Adrenal gland (tissue), 19 donors: ENCODE measurements at places on chromosomes 5 and 9. TPM values are rescaled to one million over a fixed set of nuclear protein-coding genes. Genes with fewer than 3 reads are reported as not detected.
A peak's percentile ranks its signal among the peaks of the same experiment; 100 is the strongest.

- no peaks in the 10 kb centered on the region for H3K4me1 ChIP-seq
- DNase-seq = no peak
- H3K27ac ChIP-seq = no peak overlapping the region
- no peak overlapping the region for H3K4me3 ChIP-seq
- no peaks in the 10 kb centered on the region for H3K27me3 ChIP-seq
Measured at GRCh38 chr9:108197899-108198298, 657.9 kb downstream of the ACTL7B start.

GRCh38 chr9:93683331-93684134, 107.1 kb downstream of the PHF2 start:
- DNase-seq = no peak
- no peaks in the 10 kb centered on the region for H3K27me3 ChIP-seq
- no peaks in the 10 kb centered on the region for H3K36me3 ChIP-seq
- no peak overlapping the region for H3K27ac ChIP-seq

DNA sequence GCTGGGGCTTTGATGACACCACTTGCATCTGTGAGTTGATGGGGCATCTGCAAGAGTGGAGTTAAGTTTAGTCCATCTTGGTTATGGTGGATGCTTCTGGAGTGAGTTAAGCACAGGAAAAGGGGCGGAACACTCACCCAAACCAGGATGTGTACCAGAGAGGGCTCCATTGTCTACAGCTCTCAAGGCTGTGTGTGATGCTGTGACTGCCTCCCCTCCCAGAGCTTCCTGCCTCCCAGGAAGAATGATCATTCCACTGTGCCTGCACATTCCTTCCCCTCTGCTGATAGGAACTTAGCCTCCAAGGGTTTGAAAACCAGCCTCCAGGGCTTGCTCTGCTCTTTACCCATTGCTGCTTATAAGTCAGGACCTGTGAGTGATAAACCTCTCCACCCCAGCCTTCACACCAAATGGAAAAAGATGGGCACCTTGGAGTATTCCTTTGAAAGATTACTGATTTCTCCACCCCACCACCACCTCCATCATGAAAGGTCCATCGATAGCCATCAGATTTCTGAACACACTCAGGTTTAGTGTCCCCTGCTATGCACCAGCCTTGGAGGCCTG, 160.1 kb upstream of the SPRY4 start:
- no peaks in the 10 kb centered on the region for H3K4me1 ChIP-seq
- H3K36me3 ChIP-seq = no peaks in the 10 kb centered on the region
- H3K27ac ChIP-seq = no peak overlapping the region
- no peak for DNase-seq

GRCh38 chr5:132425975-132426524, 56.5 kb downstream of the SLC22A5 start:
- DNase-seq = no peak
- peak overlapping the region; percentile 69 for H3K27ac ChIP-seq
- H3K4me3 ChIP-seq = no peak overlapping the region
- H3K4me1 ChIP-seq = peaks cover 83% of the 10 kb centered on the region

DNA sequence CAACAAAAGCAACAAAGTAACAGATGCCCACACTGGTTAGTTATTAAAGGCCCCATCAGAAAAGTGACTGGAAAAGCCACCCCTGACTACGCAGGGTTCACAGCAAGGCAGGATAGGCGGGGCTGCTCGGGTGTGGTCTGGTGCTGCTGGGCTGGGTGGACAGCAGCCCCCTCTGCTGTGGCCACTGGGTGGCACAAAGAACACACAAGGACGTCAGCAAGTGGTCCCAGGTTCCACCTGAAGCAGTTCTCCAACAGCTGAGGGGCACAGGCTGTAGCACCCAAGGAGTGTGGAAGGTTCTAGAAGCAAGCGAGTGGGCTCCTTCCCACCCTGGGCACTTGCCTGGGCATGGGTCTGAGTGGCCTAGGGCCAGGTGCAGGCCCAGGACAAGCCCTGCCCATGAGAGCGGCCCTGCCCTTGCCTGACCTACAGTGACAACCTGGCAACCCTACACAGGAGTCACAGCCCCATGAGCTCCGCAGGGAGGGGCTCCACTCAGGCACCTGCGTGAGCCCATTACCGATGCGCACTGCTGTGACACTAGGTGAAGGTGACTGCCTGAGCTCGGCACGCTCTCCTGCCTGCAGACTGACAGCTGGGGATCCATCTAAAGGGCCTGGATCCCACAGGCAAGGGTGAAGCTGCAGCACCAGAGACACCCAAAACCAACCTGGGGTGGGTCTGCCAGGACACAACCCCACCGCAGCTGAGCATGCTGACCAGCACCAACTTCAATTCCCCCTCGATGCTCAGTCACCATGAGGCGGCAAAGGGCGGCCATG, 8.1 kb downstream of the BRD9 start:
- no peak overlapping the region for H3K4me3 ChIP-seq
- no peaks in the 10 kb centered on the region for H3K27me3 ChIP-seq
- H3K27ac ChIP-seq = no peak overlapping the region
- no peaks in the 10 kb centered on the region for H3K4me1 ChIP-seq
- DNase-seq = no peak

DNA sequence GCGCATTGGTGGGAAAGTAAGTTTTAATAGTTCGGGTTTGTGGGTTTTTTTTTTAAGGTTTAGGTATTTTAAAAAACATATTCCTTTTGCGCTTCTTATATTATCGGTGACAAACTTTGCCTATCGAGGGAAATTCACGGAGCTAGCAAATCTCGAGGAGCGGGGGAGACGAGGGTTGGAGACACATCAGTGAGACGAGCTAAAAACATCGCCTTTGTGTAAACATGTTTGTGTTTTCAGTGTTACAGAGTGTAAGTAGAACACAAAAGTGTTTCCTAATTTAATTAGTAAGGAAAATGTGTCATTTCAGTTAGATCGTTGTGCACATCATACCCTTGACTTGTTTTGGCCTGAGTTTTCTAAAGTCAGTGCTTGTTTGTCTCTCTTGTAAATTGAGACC, 945 bp downstream of the BTF3 start:
- H3K4me1 ChIP-seq = peaks cover 33% of the 10 kb centered on the region
- H3K27me3 ChIP-seq = no peaks in the 10 kb centered on the region
- no peaks in the 10 kb centered on the region for H3K36me3 ChIP-seq
- DNase-seq = no peak
- peak overlapping the region; percentile 47 for H3K4me3 ChIP-seq
- H3K27ac ChIP-seq = no peak overlapping the region

TSSK1B gene
- not detected for total RNA-seq

UBE2D2 gene
- total RNA-seq = 80.2 TPM
